ENCODE measurements at places on chromosomes 12 and 14.
A peak's percentile ranks its signal among the peaks of the same experiment; 100 is the strongest.

DNA sequence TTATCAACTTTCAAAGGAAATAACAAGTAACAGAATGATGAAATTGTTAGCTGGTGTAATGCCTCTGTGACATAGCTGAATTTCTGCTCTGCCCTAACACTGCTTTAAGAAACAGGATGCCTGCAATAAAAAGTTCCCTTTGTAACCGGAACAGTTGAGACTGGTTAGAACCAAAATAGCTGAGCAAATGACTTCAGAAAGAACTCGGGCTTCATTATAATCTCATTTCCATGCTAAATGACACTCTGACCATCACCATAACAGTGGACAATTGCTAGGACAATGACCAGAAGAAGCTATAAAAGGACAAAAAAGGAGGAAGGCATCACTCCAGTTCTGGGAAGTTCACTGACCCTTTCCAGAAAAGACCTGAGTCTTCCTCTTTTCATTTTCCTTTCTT lies 23.5 kb upstream of the PYGL start:
- no peaks in the 10 kb centered on the region for H3K36me3 ChIP-seq
- H3K27me3 ChIP-seq = no peaks in the 10 kb centered on the region
- H3K27ac ChIP-seq = no peak overlapping the region
- DNase-seq = no peak
- H3K4me1 ChIP-seq = peaks cover 4% of the 10 kb centered on the region

DNA sequence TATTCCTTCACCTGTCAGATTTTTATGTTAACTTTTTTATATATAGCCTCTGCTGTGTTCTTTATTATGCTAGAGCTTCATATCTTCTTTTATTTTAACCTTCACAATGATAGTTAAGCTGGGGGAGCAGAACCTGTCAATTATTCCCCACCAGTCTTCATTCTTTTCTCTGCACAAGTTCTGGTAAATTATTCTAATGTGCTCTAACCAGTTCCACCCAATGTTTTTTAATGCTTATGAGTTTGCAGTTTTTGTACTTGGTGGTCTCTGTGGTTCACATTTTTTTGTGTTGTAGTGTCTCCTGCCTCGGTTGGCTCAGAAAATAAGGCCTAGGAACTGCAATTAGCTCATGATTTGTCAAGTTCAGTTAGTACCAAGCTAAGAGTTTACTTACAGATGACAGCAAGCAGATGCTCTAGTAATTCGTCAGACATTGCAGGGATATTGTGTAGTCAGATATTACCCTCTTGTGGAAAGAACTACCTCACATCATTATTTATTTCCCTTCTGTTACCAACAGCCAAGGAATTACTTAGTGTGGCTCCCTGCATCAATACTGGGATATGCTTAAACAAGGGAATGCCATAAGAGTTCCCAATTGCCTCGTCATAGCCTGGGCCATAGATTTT lies 14.5 kb downstream of the DYRK2 start:
- no peaks in the 10 kb centered on the region for H3K27me3 ChIP-seq
- H3K27ac ChIP-seq = no peak overlapping the region
- peaks cover 58% of the 10 kb centered on the region for H3K4me1 ChIP-seq
- DNase-seq = no peak

- no peaks in the 10 kb centered on the region for H3K4me1 ChIP-seq
- no peak overlapping the region for H3K27ac ChIP-seq
- no peaks in the 10 kb centered on the region for H3K36me3 ChIP-seq
- no peak for DNase-seq
- H3K4me3 ChIP-seq = no peak overlapping the region
- no peaks in the 10 kb centered on the region for H3K27me3 ChIP-seq
Observed at GRCh38 chr12:8995021-8995775, 5.9 kb downstream of the KLRG1 start.

DNA sequence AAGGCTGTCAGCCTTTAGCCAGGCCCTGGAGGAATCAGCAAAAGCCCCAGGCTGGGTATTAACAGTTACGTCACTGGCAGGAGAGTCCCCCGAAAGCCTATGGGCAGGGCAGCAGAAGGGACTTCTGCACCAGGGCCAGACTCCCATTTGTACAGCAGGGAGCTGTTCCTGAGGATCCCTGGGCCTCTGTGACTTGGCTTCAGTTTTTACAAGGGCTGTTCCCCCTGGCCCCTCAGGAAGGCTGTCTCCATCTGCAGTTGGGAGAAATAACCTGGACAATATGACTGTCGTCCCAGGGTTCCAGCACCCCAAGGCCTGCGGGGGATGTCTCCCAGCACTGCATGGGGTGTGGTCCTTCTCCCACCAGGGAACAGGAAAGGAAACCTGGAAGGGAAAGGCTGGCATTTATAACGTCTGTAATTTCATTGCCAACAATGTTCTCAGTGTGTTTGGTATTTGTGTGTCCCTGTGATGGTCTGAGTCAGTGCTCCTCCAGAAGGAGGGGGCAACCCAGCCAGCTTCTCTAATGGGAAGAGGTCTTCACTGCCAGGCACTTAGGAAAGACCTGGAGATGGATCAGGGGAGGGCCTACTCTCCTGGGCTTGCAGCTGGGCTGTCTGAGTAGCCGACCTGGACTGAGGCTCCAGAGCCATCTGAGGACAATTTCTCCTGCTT lies 42.4 kb downstream of the ERH start:
- H3K4me1 ChIP-seq = peaks cover 2% of the 10 kb centered on the region
- no peaks in the 10 kb centered on the region for H3K27me3 ChIP-seq
- H3K27ac ChIP-seq = peak overlapping the region; percentile 88
- peak; percentile 90 for DNase-seq

DNA sequence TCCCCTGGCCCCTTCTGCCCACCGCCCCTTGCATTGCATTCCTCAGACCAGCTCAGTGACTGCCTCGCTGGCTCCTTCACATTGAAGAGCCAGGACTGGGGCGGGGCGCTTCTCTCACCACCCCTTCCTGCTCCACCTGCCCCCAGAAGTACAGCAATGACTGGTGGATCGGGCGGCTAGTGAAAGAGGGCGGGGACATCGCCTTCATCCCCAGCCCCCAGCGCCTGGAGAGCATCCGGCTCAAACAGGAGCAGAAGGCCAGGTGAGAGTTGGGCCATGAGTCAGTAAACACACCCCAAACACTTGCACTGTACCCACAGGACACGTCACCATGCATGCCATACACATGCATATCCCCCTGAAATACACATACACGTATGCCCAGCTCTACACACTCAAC lies 5.8 kb downstream of the CACNB3 start:
- no peak overlapping the region for H3K4me3 ChIP-seq
- H3K36me3 ChIP-seq = peaks cover 41% of the 10 kb centered on the region
- peaks cover 5% of the 10 kb centered on the region for H3K4me1 ChIP-seq
- no peak overlapping the region for H3K27ac ChIP-seq
- no peaks in the 10 kb centered on the region for H3K27me3 ChIP-seq

GRCh38 chr12:1529862-1530591 lies 64.4 kb downstream of the FBXL14 start:
- no peak overlapping the region for H3K27ac ChIP-seq
- H3K4me1 ChIP-seq = peaks cover 4% of the 10 kb centered on the region
- peak overlapping the region; percentile 87 for H3K4me3 ChIP-seq
- H3K36me3 ChIP-seq = no peaks in the 10 kb centered on the region

- H3K27ac ChIP-seq = no peak overlapping the region
- no peak overlapping the region for H3K4me3 ChIP-seq
- no peak for DNase-seq
- H3K27me3 ChIP-seq = no peaks in the 10 kb centered on the region
Observed at GRCh38 chr14:100039903-100040302, 25.3 kb upstream of the EVL start.

GRCh38 chr12:46386877-46387629 lies 14.5 kb upstream of the SLC38A2 start:
- no peak for DNase-seq
- H3K4me3 ChIP-seq = no peak overlapping the region
- H3K27me3 ChIP-seq = no peaks in the 10 kb centered on the region
- H3K4me1 ChIP-seq = peaks cover 14% of the 10 kb centered on the region
- no peaks in the 10 kb centered on the region for H3K36me3 ChIP-seq

- H3K4me3 ChIP-seq = peak overlapping the region; percentile 36
- DNase-seq = no peak
- H3K27ac ChIP-seq = peak overlapping the region; percentile 35
- H3K27me3 ChIP-seq = no peaks in the 10 kb centered on the region
- H3K36me3 ChIP-seq = no peaks in the 10 kb centered on the region
- peaks cover 30% of the 10 kb centered on the region for H3K4me1 ChIP-seq
Observed at GRCh38 chr14:73462048-73462715, 3.8 kb upstream of the NUMB start.
